ENCODE measurements at places on chromosomes 4 and X.

- no peak for DNase-seq
These were observed 47.8 kb downstream of the CLCN3 start for GRCh38 chr4:169668069-169668721.

DNA sequence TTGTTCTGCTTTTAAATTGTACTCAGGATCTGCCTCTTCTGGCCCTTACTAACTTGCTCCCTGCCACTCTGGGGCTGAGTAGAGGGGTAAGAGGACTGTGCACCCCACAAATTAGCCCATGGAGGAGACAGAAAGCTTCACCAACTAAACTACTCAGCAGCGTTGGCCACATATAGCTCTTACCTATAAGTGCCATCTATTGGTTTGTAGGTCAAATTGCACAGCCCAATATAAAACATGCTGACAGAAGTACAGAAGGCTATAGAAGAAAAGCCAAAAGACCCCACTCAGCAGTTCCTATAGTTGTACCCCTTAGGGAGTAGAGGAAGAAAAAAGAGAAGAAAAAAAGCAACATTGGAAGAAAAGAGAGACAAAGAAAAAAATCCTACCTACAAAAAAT, 341.2 kb upstream of the FMR1 start:
- no peak for DNase-seq

DNA sequence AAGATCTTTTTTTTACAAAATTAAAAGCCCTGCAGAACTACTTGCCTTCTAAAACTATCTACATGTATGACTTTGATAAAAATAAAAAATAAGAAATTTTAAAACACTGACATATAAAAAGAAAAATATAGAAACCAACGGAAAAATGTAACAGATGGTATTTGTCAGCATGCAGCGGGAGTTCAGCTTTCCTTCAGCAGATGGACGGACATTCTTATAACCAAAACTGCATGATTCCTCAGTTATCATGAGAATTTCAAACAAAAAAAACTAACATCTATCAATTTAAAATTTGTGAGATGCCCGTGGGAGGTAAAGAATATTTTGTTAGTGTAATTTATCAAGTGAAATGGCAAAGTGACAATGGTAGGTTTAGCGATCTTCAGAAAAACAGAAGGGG, 23.2 kb downstream of the RWDD4 start:
- no peak for DNase-seq

GRCh38 chrX:42484233-42484632, 293.7 kb downstream of the PPP1R2C start:
- DNase-seq: no peak

GRCh38 chr4:157564218-157564617, 343.7 kb downstream of the GRIA2 start:
- no peak for DNase-seq

- no peak for DNase-seq
These were observed 985.1 kb upstream of the SLIT2 start for GRCh38 chr4:19266566-19266965.

DNA sequence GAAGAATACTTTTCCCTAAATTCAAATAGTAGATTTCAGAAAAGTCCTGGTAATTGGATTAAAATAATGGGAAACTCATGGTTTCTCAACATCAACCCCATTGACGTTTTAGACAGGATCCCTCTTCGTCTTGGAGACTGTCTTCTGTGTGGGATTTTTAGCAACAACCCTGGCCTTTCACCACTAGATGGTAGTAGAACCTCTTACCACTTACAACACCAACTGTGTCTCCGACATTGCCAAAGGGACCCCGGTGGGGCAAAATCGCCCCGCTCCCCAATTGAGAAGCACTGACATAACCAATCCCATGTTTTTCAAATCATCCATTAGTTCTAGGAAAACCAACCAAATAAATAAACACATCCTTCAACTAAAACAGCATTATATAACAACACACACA, 16.9 kb upstream of the ANOS1 start:
- DNase-seq: no peak

DNA sequence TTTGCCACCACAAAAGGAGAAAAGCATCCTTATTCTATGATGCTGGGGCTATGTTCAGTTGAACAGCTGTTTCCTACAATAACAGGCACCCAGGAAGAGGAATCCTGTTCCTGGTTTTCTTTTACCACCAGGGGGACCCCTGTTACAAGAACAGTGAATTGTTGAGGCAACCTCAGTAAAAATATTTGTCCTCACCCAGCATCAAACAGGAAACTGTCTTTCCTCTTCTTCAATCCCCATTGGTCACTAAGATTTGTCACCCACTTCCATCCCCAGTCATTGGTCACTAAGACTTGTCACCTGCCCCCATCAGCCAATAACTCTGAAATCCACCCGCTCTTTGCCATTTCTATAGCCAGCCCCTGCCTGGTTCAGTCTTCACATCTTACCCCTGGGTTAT, 143.5 kb upstream of the GALNT7 start:
- DNase-seq: no peak

All from activated CD4-positive, alpha-beta memory T cell treated with anti-CD3 and anti-CD28 coated beads for 36 hours (primary cell).